ENCODE measurements at places on chromosomes 7 and 10.

DNA sequence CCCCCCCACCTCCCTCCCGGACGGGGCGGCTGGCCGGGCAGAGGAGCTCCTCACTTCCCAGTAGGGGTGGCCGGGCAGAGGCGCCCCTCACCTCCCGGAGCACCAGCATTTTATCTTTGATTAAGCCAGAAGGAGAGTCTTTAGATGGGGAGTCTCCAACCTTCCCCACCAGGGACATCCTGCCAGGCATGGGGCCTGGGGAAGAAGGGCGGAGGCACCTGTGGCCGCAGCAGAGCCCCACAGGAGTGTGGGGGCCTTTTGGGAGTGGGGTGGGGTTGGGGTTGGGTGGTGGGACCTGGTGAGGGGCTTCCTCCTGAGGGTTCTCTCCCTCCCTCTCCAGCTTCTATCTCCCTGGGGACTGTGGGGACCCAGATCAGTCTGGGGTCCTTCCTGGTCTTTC is 18.2 kb downstream of the ZNF783 start:
- DNase-seq, result no peak

DNA sequence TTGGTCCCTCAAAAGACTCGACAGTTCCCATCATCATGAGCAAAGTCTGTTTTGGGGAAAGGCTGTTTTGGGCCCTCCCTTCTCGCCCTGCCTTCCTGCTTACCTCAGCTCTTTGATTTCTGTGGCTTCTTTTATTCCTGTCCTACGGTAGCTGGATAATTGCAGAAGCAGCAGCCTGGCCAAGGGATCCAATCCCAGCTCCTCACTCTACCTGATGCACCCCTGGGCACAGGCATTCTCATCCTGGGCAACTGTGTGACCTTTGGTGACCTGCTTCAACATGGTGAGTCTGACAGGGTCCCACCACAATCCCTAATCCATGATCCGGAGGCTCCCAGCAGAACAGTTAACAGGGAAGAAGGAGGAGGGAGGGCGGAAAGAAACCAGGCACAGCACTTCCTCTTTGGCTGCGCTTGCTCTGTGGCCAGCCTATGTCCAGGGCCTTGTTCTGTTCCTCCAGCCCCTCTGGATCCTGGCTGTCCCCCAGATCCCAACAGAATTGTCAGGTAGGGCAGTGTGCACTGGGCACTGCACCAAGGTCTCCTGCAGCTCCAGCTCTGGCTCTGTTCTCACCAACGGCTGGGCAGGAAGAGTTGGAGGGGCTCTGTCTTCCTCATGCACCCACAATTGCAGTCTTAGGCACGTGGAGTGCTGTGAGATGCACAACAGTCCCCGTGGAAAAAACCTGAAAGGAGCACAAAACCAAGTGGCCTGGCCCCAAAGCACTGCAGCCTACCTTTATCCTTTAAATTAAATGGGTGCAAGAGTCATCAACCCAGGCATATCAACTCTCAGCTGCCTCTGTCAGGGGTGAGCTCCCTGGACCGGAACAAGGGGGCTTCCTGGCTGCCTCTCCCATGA is 144.4 kb downstream of the PTPN20 start:
- no peak for DNase-seq

GRCh38 chr10:103111918-103112877 is 80.9 kb downstream of the NT5C2 start:
- DNase-seq, result no peak

- DNase-seq, result no peak
Measured at GRCh38 chr7:103887853-103888602, 101.4 kb downstream of the RELN start.

GRCh38 chr10:53675177-53675576 is 902.6 kb upstream of the MBL2 start:
- DNase-seq, result no peak

DNA sequence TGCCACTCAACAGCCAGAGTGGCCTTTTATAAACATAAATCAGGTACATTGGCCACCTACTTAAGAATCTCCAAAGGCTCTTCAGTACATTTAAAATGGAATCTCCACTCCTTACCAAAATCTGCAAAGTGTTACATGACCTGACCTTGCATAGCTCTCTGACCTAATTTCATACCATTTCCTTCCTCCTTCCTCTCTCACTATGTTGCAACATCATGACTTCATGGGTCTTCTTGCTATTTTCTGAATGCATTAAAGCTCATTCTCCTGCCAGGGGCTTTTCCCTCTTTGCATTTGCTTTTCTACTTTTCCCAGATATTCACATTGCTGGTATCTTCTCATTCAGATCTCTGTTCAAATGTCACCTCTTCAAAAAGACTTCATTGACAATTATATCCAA is 22.1 kb upstream of the PPP1R17 start:
- DNase-seq, result no peak

GRCh38 chr7:4099651-4100050 is 582.4 kb upstream of the FOXK1 start:
- DNase-seq, result no peak

DNA sequence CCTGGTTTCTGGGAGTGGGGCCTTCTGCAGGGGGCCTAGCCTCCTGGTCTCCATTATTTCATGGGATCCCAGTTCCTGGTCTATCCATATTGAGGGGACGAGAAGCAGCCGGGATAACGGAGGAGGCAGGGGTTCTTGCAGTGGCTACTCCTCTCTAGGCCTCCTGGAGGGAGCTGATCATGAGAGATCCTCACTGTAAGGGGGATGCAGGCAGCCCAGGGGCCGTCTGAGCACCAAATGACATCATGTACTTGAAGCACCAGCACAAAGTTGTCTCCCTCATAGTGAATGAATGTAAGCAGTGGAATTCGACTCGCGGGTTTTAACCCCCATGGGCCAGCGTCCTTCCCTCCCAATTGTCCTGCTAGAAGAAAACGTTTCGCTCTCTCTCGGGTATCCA is 964 bp upstream of the ADCY1 start:
- no peak for DNase-seq

- no peak for DNase-seq
Measured at GRCh38 chr10:70432561-70433263, 8.8 kb downstream of the NODAL start.

DNA sequence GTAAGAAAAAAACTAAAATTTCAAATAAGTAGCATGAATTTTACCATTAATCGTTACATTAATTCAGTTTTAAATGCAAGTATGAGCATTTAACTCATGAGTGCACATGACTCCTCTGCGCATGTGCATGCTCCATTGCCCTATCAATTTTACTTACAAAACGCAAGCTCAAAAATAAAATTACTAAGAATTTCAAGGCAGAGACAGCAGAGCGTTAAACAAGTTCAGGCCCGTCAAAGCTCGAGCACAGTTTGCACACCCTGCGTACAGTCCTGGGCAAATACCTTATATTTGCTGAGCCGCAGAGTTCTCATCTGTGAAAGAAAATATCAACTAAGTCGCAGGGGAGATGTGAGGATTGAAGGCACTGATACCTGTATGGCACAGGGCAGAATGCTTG is 373.6 kb downstream of the BBS9 start:
- no peak for DNase-seq

DNA sequence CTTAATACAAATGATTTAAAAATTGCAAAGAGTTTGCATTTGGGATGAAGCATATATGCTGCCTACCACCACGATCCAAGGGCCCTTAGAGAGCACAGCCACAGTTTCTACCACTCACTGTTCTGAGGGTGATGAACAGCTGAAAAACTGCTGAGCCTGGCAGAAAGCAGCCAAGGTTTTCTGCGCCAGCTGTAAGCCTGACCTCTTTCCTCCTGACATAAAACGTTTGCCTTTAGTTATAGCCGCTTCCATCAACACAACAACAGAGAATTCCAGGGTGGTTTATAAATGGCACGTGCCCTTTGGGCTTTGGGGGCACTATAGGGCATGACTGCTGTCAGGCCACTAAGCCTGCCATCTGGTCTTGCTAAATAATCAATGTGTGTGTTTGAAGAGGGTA is 222.8 kb downstream of the RELN start:
- DNase-seq, result no peak

DNA sequence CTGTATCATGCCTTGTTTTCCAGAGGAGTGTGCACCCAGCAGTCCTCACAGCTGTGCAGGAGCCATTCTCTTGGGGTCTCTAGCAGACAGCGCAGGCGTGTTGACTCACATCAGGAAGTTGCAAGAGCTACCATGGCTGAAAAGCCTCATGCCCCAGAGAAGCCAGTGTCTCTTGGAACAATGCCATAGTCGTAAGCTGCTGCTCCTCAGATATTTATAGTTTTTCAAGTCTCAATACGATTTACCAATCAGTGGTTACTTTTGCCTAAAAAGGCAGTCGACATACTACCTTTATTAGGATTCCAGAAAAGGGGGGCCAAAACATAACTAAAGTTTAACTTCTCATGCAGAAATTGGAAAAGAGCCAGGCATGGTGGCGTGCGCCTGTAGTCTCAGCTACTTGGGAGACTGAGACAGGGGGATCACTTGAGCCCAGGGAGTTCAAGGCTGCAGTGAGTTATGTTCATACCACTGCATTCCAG is 407.7 kb downstream of the PARD3 start:
- DNase-seq, result no peak

GRCh38 chr7:69208848-69209247 is 389.4 kb upstream of the AUTS2 start:
- no peak for DNase-seq

DNA sequence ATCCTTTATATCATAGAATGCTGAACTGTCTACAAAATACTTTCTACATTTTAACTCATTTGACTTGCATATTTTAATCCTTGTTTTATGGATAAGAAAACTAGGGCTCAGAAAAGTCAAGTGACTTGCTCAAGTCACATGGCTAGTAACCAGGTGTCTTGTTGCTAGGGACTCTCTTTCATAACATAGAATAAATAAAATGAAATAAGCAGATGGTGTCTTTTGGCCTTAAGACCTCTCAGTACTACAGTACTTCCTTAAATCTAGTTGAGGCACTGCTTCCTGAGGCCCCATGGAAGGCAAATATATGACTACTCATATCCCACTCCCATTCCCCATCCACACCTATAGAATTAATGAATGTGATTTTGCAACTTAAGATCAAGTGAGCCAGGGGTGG is 87.9 kb downstream of the CDK6 start:
- DNase-seq, result no peak

GRCh38 chr7:69402696-69403095 is 195.6 kb upstream of the AUTS2 start:
- no peak for DNase-seq

GRCh38 chr10:36280890-36281499 is 638.9 kb upstream of the FZD8 start:
- no peak for DNase-seq

DNA sequence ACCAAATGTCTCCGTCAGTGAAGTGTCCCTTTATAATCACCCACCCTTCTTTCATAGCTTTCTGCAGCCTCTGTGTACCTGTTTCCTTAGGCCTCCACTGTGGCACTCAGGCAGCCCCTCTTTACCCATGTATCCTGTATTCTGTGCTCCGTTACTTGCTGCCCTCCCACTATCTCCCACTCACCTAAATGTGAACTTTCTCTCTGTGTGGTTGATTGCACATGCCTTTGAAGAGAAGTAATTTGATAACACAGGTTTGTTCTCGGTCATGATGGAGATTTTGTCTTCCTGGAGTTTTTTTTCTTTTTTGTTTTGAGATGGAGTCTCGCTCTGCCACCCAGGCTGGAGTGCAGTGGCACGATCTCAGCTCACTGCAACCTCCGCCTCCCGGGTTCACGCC is 61.5 kb downstream of the REEP3 start:
- DNase-seq, result no peak

GRCh38 chr10:96746503-96746902 is 26.2 kb upstream of the PIK3AP1 start:
- no peak for DNase-seq

- no peak for DNase-seq
Measured at GRCh38 chr10:103822107-103822716, 33.2 kb downstream of the SH3PXD2A start.

DNA sequence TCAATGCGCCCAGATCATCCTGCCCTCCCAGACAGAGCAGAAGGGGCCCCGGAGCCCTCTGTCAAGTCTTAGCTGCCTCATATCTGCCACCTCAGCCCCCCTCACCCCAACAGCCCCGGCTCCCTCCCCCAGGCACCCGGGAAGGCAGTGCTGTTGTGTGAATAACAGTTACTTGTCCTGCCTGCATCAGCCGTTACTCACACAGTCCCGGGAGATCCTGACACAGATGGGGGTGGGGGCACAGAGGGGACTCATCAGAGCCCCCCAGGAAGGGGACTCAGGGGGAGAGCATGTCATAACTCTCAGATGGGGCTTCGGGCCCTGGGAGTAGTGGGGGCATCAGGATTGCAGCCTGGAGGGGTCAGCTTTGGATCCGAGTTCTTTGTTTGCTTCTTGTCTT is 12.4 kb upstream of the SERPINE1 start:
- no peak for DNase-seq

GRCh38 chr7:101754424-101755159 is 62.8 kb upstream of the CUX1 start:
- DNase-seq, result no peak

DNA sequence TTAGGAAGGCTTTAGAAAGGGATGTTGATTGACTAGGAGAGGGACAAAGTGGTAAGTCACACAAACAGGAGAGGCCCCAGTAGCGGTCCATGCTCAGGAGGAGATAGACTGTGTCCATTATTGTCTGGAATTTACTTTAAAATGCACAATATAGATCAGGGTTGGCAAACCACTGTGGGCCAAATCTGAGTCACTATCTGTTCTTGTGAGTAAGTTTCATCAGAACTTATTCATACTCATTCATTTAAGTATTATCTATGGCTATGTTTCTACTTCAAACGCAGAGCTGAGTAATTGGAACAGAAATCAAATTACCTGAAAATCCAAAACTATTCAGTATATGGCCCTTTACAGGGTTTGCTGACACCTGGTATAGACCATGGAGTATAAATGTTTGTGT is 166.5 kb downstream of the COL28A1 start:
- DNase-seq, result no peak

DNA sequence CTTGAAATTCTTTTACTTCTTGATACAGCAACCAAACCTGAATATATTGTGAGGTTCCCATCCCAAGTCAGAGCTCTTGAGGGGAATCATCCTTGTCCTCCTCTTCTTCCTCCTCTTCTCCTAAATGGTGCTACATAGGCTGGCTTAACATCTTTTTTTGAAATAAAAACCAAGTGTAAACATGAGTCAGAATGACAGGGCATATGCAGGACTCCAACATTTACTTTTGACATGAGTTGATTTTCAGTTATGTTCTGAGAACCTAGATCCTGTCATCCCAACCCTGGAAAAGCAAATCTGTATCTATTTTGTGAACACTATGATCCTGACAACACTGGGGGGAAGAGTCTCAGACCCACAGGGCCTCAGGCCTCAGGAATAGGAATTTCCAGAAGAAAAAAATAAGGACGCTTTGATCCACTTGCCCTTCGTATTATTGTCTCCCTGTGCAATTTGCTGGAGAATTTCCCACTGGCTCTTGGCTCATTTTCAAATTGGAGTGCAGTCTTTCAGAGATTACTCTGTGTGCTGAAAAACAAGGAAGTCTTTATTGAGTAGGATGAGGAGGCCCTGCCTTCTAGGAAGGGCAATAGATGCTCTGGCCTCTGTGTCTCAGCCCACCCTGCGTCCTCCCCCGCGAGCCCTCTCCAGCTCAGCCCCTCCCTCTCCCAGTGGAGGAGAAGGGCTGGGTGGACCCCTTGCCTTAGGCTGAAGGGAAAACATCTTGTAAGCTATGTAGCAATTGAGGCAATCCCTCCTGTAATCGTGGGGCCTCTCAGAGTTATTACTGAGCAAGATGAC is 121.6 kb downstream of the CREB5 start:
- no peak for DNase-seq
